Stimulated activated CD8-positive, alpha-beta memory T cell treated with anti-CD3 and anti-CD28 coated beads, Interleukin-4, amount 100 ng/mL, for 1 hour (primary cell): ENCODE measurements at places on chromosomes 1 and 21.

DNA sequence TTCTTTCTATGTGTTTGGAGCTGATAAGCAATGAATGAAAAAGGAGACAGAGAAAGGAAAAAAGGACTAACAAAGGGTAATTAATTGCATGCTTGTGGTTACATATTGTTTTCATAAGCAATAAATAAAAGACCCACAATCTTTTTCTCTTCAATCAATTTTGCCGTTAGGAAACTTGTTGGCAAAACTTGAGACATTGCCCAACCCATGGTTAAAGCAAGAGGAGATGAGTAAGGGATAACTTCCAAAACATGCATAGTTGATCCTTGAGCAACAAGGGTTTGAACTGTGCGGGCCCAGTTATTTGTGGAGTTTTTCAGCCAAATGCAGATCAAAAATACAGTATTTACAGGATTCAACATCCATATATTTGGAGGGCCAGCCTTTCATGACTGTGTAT lies 572.4 kb downstream of the AMY1C start:
- no peak for DNase-seq

DNA sequence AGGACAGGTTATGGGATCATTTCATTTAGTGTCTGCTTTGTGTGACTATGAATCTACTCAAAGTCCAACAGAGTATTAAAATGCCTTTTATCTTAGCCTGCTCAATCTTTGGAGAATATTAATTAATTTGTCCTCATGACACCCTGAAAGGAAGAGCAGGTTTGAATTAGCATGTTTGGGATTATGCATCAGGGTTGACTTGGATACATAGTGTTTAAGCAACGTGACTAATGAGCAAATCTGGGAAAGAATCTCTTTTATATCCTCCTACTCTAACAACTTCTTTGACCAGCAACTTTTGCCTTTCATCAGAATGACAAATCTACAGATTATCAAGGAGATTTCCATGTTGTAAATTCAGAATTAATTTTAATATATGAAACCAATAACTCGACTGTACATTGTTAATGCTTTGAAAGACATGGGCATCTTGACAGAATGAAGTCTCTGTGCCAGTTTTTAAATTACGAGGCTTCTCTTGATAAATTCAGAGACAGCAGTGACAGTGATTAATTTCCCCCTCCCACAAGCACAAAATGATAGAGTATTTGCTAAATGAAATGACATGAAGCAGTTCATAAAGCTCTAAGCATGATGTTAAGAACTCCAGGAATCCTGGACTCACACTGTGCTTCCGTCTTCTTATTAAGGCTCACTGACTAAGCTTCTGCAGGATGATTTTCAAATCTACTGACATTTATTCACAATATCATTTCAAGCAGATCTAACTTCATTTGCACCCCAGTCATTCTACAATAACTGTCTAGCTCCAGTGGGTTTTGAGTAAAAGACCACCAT lies 156.5 kb downstream of the PCNX2 start:
- no peak for DNase-seq

GRCh38 chr1:70361727-70362398 lies 7.3 kb upstream of the ANKRD13C start:
- no peak for DNase-seq

DNA sequence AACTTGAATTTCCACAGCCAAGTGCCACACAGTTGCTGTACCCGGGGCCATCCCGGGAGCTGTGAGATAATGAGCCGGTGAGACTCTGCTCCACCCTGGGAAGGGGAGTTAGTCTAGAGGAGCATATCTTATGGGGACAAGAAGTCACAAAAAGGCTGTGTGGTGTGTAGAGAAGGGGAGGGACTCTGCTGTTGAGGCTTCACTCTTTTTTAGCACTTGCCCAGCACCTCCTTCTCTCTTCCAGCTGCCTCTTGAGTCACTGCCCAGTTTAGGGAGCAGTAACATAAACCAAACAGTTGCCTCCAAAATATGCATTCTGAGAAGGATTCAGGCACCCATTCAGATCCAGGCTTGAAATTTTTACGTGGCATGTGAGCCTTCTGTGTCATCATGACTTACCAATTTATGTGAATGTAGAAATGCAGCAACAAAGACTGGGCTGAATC lies 744 bp upstream of the WDR26 start:
- DNase-seq = no peak

GRCh38 chr1:241810769-241811405 lies 37.1 kb upstream of the EXO1 start:
- DNase-seq = no peak

- DNase-seq = no peak
Measured at GRCh38 chr1:208807446-208808127, 563.4 kb upstream of the PLXNA2 start.

- no peak for DNase-seq
Measured at GRCh38 chr21:43954896-43955295, 57.2 kb upstream of the TRAPPC10 start.
